ENCODE measurements at places on chromosomes 7 and 10.

DNA sequence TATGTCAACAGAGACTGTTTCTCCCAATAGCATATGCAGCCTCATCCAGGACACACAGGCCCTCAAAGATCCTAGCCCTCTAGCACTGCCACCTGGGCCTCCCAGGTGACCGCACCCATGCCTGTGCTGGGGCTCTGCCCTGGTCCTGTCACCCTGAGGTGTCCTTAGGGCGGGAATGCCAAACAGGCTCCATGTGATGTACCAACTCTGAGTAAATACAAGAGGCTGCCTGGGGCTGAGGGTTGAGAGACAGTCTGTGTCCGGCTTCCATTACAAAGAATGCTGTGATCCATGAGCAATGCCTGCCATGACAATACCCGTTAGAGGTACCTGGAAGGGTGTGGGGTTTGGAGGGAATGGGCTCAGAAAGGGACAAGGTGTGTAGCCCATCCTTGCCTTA is 83.0 kb upstream of the KAT6B start:
- no peak for DNase-seq

- no peak for DNase-seq
Observed at GRCh38 chr7:42964849-42965805, 33.0 kb downstream of the MRPL32 start.

GRCh38 chr7:85659364-85659763 is 472.5 kb upstream of the SEMA3D start:
- no peak for DNase-seq

- DNase-seq = no peak
Observed at GRCh38 chr7:42278344-42278743, 41.3 kb upstream of the GLI3 start.

DNA sequence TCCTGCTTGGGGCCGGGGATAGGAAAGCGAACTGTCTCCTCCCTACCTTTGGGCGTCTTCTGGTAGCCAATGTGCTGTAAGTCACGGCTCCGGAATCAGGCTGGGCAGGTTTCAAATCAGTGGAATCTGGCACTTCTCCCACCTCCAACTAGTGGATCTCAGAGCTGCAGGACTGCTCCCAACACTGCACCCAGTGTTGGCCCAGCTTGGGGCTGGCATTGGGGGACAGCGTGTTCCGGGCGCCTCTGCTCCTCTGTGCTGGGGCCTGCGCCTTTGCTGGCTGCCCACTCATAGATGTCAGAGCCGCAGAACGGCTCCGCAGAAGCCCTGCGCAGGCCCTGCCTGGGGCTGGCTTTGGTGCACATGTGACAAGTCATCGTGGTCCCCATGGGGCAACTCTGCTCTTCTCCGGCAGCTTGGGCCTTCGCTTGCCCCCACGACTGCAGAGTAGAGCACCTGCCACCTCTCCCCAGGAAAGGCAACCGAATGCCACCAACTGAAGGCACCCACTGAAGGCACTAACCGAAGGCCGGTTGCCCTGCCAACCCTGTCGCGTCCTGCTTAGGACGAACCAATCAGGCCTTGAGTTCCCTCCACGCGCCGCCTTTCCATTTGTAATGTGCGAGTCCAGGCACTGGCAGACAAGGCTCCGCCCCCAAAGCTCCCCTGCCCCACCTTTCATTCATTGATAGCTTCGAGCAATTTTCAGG is 85.5 kb upstream of the ABI1 start:
- DNase-seq = no peak

- no peak for DNase-seq
Observed at GRCh38 chr10:48289501-48290238, 15.2 kb upstream of the FRMPD2 start.

GRCh38 chr7:55903985-55904759 is 16.9 kb downstream of the ZNF713 start:
- DNase-seq = no peak

GRCh38 chr10:119370111-119370741 is 162.9 kb downstream of the GRK5 start:
- no peak for DNase-seq

DNA sequence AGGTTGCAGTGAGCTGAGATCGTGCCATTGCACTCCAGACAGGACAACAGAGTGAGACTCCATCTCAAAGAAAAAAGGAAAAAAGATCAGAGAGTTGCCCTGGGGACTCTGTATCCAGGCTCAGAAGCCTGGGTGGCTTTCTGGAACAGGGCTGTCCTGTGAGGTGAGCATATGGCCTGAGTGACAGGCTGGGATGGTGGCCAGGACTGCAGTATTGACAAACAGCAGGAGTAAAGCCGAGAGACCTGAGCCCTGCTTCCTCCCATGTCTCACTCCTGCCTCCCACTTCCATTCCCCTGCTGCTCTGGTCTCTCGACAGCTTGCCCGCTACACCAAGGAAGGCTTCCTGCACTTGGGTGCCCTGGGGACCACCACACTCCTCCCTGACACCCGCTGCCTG is 578.5 kb downstream of the GALNT17 start:
- no peak for DNase-seq

GRCh38 chr10:124592101-124592500 is 130.5 kb downstream of the LHPP start:
- DNase-seq = no peak

DNA sequence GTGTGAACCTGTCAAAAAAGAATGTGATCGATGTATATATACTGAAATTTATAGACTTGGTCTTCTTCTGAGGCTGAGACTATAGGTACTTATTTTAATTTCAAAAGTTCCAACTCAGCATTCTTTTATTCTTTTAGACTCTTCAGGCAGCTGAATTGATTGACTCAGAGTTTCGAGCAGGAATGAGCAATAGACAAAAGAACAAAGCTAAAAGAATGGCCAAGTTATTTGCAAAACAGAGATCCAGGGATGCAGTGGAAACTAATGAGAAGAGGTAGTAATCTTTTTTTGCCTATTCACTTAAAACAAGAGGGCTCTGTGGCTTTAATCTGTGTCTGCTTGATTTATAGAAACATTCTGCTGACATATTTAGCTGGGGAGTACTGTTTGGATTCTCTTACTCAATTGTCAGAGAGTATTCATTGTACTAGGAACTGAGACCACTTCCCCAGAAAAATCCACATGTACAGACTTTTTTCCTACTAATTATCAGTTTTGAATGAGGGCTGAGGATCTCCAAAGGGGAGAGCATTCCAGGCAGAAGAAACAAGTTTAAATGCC is 30.1 kb downstream of the BTAF1 start:
- no peak for DNase-seq

DNA sequence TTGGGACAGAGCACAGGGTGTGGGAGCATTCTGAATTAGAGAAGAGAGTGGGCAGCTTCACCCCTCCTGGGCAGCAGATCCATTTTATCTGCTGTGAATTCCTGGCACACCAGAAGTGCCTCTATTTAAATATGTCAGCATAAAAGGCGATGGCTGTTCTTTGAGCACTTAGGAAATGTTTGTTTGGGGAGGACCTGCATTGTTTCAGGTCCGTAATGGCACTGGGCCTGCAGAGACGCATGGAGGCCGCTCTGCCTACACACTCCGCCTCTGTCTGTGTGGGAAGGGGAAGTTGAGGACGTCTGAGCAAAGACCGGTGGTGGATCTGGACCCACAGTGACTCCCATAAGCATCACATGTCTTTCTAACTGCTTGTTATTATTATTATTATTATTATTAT is 253.2 kb downstream of the CAMK1D start:
- no peak for DNase-seq

- DNase-seq = no peak
Observed at GRCh38 chr7:80273327-80273726, 138.7 kb downstream of the GNAI1 start.

GRCh38 chr10:49634069-49634660 is 20.3 kb downstream of the CHAT start:
- DNase-seq = no peak

All from stimulated activated CD8-positive, alpha-beta memory T cell treated with anti-CD3 and anti-CD28 coated beads, Interleukin-15, amount 100 ng/mL, for 48 hours (primary cell).